Colonic mucosa (tissue), 4 donors: ENCODE measurements at places on chromosomes 12 and 14. TPM values are rescaled to one million over a fixed set of nuclear protein-coding genes. Genes with fewer than 3 reads are reported as not detected.
A peak's percentile ranks its signal among the peaks of the same experiment; 100 is the strongest.

GRCh38 chr12:130778776-130779175 lies 60.3 kb downstream of the STX2 start:
- no peak for DNase-seq

DNA sequence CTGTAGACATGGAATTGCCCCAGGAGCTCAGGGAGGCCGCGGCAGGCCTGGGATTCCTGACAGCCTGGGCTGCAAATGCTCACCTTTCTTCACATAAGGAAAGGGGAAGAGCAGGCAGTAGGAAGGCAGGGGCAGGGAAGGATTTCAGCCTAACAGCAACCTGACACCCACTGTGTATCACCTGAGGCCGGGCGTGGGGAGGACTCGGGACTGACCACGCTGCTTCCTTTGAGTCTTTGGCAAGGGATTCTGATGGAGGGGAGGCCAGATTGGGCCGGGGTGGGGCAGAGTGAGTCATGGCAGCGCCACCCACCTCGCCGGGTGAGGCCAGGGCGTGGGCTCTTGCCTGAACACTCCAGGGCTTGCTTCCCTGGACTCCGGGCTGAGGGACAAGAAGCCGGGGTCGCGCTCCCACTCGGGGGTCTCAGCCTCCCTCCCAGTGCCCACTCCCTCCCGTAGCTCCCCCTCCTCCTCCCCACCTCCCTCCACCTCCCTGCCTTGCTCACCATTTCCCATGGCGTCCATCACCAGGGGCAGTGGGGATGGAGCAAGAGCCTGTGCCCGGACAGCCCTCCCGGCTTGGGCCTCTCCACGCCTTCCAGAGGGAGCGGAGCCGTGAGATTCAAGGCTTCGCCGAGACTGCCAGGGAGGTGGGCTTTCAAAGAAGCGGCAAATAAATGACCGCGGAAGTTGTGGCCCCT lies 247.9 kb upstream of the RTL1 start:
- DNase-seq, result no peak

DNA sequence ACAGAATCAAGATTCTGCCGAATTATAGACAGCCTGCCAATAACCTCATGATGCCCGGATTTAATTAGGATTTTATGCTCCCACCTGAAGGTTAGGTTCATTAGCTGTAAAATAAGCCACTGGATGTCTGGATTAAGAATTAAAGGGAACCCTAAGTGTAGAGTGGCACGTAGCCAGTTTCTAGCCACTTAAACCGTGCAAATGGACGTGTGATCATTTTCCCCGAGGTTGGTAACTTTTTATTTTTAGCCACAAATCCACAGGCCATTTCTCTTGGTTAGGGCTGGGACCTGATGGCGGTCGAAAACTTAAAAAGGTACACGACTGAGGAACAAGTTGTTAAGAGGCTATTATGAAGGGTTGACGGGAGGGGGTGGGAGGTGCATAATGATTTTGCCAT lies 127.3 kb upstream of the TMPO start:
- no peak for DNase-seq

DNA sequence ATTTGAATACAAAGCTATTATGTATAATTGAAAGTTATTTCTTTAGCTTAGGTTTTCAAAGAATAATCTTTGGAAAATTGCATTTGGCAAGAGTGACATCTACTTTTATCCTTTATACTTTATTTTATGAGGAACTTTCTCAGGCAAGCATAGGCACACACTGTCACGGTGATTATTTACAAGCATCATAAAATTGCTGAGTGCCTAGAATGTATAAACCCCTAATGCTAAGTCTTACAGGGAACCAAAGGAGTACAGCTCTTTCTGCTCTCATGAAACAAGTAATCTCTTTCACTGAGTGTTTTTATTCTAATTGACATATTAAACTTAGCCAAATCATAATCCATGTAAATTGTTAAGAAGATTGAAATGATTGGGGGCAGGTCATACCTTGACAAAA lies 154.9 kb downstream of the FSCB start:
- no peak for DNase-seq

GRCh38 chr14:69483765-69484443 lies 624 bp upstream of the PLEKHD1 start:
- no peak for DNase-seq

PLEKHH1 gene
- total RNA-seq, result 63.1 TPM

SLC5A8 gene
- total RNA-seq, result 0.30 TPM

GRCh38 chr14:68208218-68208617 lies 388.6 kb downstream of the RAD51B start:
- no peak for DNase-seq

GRCh38 chr14:95523815-95524448 lies 7.5 kb upstream of the SYNE3 start:
- DNase-seq, result peak; percentile 85

NGB gene
- 1.5 TPM for total RNA-seq

DNA sequence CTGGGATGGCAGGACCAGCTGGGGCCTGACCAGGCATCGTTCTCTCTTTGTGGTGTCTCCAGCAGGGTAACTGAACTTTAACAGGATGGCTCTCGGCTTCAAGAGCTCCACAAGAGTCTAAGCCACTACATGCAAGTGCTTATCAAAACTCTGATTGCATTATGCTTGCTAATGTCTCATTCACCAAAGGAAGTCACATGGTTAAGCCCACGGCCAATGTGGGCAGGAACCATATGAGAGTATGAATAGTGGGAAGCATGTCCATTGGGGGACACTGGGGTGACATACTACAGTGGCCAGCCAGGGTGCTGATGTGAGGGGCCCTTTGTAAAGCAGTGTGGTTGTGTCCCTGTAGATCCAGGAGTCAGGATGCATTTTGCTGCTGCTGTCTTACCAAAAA lies 35.0 kb upstream of the KCNA5 start:
- DNase-seq, result no peak

DNA sequence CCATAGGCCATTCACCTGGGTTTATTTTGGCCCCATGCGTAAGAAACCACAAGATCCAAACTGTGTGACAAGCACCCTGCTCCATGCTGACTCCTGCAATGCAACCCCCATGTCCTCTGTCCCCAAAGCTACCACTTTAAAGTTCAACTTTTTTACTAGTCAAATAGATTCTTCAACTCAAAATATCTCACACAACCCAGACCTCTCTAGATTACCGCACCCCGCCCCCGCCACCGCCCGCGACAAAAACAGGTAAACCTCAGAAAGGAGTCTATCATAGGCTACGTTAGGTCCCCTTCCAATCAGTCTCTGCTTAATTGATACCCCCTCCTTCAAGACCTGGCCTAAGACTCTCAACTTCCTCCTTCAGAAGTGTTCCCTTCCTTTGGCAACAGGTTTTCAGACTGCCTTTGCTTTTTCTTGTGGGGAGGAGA lies 2.2 kb downstream of the ZFP36L1 start:
- peak; percentile 43 for DNase-seq

FAM90A1 gene
- not detected for total RNA-seq

GRCh38 chr12:13534242-13534641 lies 337.7 kb downstream of the EMP1 start:
- DNase-seq, result no peak

ZC3H14 gene
- total RNA-seq, result 52.6 TPM

SRSF5 gene
- total RNA-seq, result 198 TPM

DNA sequence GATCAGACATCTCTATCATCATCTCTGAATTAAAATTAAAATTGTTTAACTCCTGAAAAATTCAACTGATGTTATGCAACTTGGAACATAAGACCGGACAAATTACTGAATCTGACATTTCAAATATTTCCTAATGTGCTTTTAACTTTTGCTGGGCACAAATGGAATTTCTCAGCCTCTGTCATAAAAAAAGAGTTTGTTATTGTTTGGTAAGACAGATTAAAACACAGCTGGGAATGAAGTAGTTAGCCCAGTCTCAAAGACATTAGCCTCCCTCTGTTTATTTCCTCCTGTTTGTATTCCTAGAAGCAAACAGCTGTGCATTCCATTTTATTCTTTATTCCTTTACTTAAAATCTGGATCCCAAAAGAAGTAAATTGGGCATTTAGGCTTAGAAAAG lies 29.4 kb downstream of the PLEKHA5 start:
- DNase-seq, result no peak

- DNase-seq, result peak; percentile 85
These were observed 44.8 kb downstream of the FOXN4 start for GRCh38 chr12:109264095-109264942.

GRCh38 chr14:25007832-25008231 lies 42.1 kb downstream of the STXBP6 start:
- DNase-seq, result no peak

GRCh38 chr12:109545826-109546225 lies 27.5 kb downstream of the MMAB start:
- no peak for DNase-seq
